ENCODE measurements at places on chromosomes 5 and 9.

DNA sequence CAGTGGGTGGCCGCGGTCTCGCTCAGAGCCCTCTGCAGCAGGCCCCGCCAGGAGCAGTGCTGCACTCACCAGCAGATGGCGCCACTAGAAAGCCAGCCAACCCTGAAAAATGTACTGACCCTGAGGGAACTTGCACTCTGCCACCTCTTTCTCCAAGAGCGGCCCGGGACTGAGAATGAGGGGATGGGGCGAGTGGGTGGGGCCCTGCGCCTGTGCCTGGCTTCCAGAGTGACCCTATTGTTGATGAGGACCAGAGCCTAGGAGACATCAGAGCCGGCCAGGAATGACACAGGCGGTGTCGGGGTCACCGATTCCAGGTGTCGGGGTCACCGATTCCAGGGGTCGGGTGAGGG, 2.9 kb upstream of the IL17B start:
- DNase-seq: no peak

- DNase-seq: no peak
These were observed 6.6 kb downstream of the FAM193B start for GRCh38 chr5:177547736-177548135.

- no peak for DNase-seq
These were observed 435.4 kb upstream of the GRAMD2B start for GRCh38 chr5:125987677-125988255.

GRCh38 chr5:82754759-82755158, 322.4 kb downstream of the TMEM167A start:
- DNase-seq: no peak

- DNase-seq: no peak
These were observed 206.9 kb downstream of the ZSWIM6 start for GRCh38 chr5:61538722-61539501.

DNA sequence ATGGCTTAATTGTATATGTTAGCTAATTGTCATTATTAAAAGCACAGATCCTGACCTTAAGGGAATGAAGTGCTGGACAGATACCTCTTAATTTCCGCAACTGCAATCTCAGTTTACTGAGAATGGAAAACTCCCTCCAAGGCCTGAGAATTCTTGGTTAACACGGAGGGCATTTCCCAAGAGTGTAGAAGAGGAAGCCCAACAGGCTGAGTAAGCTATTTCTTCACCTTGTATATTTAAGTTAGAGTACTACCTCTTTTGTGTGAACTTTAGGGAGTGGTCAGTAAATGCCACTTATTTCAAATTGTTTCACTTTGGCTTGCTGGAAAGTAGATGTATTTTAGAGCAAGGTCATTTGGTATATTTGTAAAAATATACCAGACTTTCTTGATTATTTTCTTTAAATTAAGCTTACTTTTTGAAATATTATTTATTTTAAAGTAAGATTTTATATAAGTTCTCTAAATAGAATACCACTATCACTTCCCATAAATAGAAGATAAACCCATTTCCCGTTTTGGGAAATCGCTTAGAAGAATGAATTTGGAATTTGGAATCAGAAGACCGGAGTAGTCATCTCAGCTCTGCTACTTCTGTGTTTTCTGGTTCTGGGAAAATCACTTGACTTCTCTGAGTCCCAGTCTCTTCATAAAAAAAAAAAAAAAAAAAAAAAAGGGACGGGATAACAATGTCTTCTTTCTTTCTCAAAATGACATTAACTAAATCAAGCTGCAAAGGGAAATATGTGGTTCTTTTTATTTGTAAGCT, 26.0 kb upstream of the C9orf72 start:
- DNase-seq: no peak

- DNase-seq: no peak
These were observed 1.2 kb downstream of the SPATA24 start for GRCh38 chr5:139402561-139403158.

GRCh38 chr5:163877865-163878264, 372.4 kb downstream of the MAT2B start:
- no peak for DNase-seq
